ENCODE measurements at places on chromosomes 11 and 22.

- peak; percentile 11 for DNase-seq
Observed at GRCh38 chr11:62708392-62708791, 916 bp downstream of the GNG3 start.

GRCh38 chr22:20298803-20299745 is 20.8 kb downstream of the DGCR6L start:
- DNase-seq: peak; percentile 52

DNA sequence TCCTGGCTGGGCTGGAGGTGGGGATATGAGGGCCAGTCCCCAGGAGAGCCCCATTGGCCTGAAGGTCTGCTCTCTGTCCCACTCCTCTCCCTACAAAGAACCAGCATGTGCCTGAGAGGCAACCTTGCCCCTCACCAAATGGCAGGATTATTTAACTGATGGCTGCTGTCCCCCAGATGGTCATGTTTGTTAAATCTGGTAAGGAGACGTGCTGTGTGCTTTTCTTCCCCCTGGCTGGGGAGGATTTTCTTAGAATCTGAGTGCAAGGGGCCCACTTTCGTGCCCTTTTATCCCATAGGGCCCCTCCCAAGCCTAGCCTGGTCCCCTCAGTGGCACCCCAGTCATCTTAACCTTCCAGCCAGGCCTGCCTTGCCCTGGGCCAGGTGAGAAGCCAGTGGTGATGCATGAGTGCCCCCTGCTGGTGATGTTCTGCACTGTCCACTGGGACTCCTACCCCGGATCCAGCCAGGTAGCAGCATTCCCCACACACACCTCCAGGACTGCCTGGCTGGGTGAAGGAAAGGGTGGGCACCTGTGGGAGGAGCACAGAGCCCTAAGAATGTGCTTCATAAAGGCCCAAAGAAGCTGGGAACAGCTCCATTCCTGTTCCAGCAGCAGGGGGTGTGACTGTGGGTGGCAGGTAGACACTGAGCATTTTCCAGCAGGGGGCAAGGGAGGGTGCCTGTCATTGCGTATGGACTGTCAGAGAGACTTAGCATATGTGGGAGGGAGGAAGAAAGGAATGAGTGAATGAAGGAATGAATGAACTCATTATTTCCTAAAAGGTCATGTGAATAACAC is 28.9 kb downstream of the MFNG start:
- peak; percentile 61 for DNase-seq

DNA sequence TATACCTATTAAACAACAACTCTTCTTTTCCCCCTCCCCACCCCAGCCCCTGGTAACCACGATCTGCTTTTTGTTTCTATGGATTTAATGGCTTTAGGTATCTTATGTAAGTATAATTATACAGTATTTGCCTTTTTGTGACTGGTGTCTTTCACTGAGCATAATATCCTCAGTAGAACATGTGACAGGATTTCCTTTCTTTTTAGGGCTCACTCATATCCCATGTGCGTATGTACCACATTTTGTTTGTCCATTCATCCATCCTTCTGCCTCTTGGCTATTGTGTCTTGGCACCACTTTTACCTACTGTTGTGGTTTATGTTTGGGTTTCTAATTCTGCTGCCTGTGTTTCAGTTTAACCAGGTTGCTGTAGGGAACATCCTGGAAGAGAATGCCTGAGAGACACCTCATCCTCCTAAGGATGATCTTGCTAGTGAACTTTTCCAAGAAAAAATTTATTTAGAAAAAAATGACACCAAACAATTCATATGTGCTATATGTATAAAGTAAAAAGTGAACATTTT is 77.6 kb upstream of the SESN3 start:
- no peak for DNase-seq

DNA sequence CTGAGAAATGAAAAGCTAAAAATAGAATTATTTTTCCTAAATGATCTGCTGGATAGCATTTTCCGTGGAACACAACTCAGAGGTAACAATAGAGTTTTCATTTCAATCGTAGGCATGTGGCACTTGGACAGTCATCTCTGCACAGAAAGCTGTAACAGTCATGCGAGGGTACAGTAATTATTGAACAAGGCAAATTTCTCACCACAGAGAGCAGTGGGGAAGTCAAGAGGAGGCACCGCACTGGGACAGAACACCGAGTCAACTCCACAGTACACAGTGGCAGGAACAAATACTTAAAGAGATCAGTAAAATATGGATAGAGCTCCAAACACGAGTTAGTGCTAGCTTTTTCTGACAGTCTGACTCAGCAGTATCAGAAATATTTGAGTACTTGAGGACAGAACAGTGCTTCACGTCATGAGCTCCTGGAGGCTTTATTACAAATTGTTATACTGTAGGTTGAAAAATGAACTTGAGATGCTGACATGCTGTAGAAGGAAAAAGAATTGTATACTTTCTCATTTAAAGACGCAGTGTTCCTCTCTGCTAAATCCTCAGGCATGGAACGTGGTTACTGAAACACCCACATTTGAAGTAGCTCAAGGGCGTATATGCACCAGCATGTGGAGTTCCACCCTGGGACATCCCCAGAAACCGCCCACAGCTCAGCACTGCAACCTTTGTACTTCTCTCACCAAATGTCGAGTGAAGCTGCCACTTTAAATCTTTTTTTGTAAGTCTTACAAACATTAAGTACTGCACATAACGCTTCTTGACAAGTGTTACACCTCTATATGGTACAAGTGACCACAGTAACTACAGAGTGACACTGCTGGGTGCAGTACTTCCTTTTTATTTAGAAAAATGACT is 27.4 kb upstream of the YPEL1 start:
- DNase-seq: no peak

GRCh38 chr22:19225560-19225959 is 47.0 kb upstream of the SLC25A1 start:
- DNase-seq: no peak

DNA sequence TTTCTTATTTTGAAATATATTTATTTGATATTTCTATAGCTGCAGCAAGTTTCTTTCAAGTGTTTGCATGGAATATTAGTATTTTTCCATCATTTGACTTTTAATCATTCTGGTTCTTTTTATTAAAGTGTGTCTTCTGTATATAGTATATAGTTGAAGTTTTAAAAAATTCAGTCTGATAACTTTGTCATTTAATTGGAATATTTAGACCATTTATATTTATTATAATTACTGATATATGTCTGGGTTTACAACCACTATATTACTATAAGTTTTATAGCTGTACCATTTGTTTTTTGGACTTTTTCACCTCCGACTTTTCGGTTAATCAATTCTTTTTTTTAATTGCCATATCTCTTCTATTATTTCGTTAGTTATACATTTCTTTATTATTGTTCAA is 22.7 kb upstream of the ANO1 start:
- DNase-seq: no peak

DNA sequence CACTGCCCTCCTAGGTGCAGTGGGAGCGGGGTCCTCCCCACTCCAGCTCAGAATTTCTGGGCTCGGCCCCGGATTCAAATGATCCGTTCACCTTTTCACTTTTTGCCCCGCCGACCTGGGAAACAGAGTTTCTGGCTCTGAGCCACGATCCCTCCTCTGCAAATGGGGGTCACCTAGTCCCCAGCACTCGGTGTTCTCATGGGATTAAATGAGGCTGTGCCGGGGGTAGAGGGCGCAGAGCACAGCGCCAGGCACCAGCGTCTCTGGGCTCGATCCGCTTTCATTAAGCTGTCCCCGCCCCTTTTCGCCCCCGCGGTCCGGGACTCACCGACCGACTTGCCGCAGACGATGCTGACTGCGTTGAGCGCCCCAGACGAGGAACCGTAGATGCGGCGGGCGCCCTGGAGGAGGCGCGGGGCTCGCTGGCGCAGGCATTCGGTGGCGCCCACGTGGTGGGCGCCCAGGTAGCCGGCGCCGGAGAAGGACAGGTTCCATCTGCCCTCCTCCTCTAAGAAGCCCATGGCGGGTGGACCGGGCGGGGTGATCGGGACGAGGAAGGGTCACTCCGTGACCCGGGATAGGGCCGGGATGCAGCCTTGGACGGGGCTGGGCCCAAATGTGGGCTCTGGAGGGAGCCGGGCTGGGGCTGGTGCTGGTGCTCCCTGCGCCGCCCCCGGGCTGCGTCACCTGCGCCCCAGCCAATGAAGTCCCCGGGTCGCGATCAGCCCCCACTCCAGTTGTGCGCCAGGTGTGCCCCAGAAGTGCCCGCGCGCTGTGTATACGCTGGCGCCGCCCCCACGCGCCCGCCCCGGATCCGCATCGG is at the start of gene PNPLA5:
TSS of gene PNPLA5 (minus strand) at position 654 of the 823 bp plus-strand sequence. CDS start at position 521, 133 bp downstream.
- no peak for DNase-seq

DNA sequence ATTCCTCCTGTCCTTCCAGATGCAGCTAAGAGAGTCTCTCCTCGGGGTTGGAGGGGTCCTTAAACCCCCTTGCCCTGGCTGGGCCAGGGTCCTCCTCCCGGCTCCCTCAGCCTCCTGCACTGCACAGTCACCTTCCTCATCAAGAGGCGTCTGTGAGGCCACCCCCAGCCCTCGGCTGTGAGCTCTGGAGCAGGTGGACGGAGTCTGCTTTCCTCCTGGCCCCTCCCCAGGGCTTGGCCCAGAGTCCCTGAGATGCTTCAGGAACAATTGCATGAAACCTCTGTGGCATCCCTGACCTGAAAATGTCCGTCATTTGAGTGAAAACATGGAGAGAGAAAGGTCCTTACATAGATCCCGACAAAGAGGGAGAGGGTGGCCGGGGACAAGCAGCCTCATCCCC is 6.7 kb upstream of the FGF3 start:
- no peak for DNase-seq

DNA sequence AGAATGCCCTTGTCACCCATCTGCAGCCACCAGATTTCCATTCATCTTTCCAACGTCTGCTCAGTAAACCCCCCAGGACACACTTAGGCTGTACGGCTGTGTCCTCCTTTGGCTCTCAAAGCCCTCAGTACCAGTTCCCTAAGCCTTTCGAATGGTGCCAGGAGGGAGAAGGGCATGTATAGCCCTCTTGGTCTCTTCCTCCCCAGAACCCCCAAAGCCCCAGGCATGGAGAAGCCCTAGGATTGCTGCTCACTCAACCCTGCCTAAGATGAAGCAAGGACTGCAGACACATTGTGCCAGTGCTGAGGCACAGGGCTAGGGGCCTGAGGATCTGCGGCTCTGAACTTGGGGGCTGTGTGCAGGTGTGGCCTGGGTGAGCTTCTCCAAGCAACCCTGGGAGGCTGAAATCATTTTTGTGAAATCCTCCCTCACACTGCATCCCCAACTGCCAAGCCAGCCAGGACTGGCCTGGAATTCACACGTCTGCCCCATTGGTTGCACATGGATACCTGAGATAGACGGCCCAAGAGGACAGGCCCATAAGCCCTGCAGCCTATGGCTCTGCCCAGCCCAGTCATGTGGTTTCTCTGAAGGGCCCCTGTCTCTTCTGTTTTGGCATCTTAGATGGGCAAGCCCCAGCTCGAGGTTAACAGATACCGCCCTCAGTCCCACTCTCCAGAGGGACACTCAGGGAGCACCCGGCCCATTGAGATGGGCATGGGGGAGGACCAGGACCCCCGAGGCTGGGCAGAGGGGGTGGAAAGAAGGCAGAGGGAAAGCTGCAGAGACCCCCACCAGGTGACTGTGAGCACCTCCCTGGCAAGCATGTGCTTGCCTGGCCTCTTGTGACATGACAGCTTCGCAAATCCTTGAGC is 34.0 kb downstream of the KCNQ1OT1 start:
- no peak for DNase-seq

GRCh38 chr22:32950366-32950765 is 107.8 kb downstream of the SYN3 start:
- no peak for DNase-seq

DNA sequence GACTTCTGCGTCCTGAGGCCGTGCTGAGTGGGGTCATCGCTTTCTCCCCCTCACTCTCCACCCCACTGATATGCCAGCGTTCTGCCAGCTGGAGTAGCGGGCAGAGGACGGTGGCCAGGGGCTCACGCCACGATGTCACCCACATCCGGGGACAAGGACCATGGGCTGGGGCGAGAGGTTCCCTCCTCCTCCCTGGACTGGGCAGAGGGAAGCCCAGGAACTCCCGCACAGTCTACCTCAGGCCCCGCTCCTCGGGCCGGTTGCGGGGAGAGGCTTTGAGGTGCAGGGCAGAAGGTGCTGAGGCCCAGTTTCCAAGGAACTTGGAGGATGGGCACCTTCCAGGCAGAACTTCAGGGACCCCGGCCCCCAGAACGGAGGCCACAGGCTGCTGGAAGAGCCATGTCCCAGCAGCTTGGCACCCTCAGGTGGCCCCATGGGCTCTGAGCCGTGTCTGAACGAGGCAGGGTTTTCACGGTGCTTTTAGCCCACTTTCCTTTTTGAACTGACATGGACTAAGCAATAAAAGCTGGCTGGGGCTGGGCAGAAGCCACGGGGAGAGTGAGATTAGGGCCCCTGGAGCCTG is 25.4 kb downstream of the ADAMTS15 start:
- DNase-seq: no peak

DNA sequence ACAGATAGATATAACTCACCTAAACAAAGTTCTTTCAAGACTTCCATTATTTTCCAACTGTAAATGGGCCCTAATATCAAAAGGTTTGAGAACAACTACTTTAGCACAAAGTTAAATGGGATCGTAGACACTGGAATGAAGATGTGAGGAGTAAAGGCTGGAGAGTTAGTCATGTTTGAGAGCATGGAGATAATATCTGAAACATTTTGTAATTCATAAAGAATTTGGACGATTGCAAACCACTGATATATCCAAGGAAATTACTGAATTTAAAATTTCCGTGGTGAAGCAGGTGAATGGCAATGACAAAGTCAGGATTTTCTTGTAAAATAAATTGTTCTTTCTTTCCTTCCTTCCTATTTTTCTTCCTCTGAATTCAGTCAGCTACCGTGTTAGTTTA is 564.9 kb downstream of the CNTN5 start:
- no peak for DNase-seq

DNA sequence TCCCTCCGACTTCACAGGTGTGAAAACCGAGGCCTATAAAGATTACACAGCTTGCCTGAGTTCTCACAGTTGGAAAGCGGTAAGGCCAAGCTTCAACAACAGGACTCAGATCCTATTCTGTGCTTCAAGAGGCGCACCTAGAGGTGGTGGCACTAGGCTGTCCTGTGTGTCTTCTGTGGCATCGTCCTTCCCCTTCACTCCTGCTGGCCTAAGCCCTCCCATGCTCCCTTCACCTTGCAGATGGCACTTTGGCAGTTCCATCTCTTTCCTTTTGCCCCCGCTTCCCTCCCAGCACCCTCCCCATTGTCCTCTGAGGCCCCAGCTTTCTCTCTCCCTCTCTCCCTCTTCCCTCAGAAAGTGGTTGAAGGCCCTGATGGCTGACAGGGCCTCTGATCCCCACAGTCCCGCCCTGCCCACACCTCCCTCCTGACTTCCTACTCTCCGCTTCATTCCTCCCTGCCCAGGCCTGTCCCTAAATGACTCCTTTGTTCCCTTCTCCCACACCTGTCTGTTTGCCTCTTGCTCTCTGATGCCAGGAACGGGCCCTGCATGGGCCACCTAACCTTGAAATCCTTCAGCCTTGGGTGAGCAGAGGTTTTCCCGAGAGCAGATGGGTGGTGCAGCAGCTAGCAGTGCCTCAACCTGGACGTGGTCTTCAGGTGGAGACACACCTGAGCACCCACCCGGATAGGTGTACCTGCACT is 5.8 kb downstream of the TRIM29 start:
- no peak for DNase-seq

GRCh38 chr22:20578707-20579106 is 71.3 kb downstream of the MED15 start:
- no peak for DNase-seq

Data from Ammon's horn (tissue), 1 donor.